RPMI8226 (cell line): ENCODE measurements at places on chromosomes 13 and 19.

DNA sequence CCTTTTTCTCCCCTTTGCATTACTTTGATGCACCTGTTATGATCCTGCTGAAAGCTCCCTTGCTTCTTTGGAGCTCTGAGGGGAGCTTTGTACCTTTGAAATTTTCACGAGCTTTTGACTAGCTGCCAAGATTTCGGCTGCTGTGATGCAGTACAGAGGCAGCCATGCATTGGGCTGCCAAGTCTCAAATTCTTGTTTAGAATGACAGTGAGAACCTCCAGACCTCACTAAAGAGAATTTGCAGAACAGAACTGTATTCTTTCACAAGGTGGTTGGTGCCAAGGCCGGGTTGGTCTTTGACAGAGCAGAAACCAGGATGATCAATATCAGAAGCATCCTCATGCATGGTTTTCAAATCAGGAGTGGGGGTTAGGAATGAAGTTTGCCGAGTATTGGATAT is 414.8 kb downstream of the GPC5 start:
- no peak for DNase-seq

DNA sequence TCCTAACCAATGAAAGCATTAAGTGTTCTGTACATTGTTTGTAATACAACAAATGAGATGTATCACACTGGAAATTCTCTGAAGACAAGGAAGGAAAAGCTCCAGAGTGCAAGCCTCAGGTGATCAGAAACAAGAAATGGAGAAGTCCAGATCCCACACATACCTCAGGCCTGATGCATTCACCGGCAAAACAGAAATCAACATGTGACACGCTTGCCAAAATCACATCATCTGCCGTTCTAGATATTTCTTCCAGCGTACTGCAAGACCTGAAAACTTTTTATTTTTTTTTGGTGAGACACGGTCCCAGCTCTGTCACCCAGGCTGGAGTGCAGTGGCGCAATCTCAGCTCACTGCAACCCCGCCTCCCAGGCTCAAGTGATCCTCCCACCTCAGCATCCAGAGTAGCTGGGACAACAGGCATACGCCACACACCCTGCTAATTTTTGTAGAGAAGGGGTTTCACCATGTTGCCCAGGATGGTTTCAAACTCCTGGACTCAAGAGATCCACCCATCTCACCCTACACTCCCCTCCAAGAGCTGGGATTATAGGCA is 48.6 kb downstream of the FOXO1 start:
- no peak for DNase-seq

DNA sequence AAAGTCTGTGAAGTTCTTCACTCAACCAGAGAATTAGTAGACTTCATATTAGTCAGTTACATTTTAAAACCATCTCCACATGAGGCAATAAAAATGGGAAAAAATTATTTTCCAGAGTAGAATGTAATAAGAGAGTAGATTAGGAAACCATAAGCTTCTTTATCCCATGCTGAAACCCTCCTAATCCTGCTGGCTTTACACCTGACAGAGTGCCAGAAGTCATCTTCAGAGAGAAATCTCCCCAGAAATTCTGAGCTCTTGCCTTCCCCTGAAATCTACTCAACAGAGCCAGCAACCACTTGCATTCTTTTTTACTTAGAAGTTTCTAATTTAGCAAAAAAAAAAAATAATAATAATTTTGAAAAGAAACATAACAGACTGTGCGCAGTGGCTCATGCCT is 279.9 kb downstream of the NHLRC3 start:
- DNase-seq = no peak

GRCh38 chr19:34667349-34668076 is 9.4 kb downstream of the SCGB2B2 start:
- DNase-seq = no peak

- no peak for DNase-seq
These were observed 10.0 kb upstream of the FXYD3 start for GRCh38 chr19:35105411-35106290.
